ENCODE measurements at places on chromosomes 3 and 15.

GRCh38 chr3:126402666-126403302 lies 8.1 kb downstream of the CFAP100 start:
- no peak for DNase-seq

GRCh38 chr15:55564347-55565145 lies 23.6 kb downstream of the PYGO1 start:
- DNase-seq, result no peak

GRCh38 chr3:38582316-38582715 lies 67.2 kb downstream of the SCN5A start:
- no peak for DNase-seq

- no peak for DNase-seq
These were observed 522.3 kb upstream of the CFAP20DC start for GRCh38 chr3:59572106-59572505.

DNA sequence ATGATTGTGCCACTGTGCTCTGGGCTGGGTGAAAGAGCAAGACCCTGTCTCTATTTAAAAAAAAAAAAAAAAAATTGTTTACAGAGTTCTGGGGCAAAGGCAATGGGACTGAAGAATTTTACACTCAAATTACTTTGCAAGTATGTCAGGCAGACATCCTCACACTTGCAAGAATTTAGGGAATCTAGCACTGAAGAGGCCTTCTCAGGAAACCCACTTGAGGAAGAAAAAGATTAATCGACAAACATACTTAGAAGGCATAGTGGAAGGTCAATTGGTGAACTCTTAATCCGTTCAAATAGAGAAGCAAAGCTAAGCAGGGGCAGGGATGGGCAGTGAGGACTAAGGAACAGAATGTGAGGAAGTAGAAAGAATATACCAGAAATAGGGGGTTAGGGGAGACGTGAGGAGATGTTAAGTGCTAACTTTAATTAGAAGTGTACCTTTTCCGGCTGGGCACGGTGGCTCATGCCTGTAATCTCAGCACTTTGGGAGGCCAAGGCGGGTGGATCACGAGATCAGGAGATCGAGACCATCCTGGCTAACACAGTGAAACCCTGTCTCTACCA lies 15.0 kb downstream of the ST6GAL1 start:
- DNase-seq, result no peak

DNA sequence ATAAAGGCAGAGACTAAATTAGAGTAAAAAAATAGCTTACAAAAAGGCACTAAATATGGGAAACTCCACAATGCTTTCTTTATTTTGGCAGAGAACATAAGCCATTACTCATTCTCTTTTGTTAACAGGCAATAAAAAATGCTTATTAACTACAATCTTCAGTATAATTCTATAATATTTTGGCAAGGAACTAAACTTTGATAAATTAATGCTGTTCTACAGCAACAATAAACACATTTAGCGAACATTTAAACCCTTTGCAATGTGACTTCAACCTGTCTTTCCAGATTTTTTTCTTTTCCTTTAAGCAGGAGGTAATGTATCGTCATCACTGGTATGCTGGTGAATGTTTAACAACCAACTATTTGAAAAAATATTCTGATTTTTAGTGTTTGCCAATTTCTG lies 42.2 kb upstream of the POU1F1 start:
- no peak for DNase-seq

DNA sequence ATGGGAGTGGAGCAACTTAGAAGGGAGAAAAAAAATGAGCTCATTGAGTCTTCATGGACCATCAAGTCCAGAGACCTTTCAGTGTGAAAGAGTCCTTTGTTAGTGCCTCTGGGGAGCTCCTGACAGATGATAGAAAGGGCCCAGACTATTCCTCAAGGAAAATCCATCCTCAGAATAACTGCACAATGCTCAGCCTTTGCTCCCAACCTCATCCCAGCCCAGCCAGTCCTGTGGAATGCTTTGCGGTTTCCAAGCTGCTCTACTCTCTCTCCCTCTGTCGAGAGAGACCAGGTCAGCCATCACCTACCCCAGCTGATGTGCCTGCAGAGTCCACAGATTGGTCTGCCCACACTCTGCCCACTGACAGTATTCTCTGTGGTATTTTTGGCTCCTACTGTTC lies 406.2 kb downstream of the MFSD1 start:
- DNase-seq, result no peak

- DNase-seq, result no peak
These were observed 55.1 kb downstream of the CD47 start for GRCh38 chr3:108035751-108036150.

DNA sequence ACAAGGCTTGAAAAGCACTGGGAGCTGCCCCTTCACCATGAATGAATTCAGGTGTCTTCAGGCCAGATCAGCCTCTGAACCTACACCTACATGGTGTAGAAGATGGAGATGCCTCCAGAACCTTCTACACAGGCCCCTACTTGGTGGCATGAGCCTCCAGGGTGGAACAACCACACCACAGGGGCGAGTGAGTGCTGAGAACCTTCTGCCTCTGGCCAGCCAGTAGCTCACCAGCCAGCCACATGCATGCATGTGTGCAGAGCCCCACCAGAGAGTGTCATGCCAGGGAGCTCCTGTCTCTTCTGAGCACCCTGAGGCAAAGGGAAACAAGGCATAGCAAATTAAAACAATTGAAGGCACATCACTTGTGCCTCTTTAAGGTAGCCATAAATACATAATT lies 161.8 kb upstream of the TOPAZ1 start:
- no peak for DNase-seq

DNA sequence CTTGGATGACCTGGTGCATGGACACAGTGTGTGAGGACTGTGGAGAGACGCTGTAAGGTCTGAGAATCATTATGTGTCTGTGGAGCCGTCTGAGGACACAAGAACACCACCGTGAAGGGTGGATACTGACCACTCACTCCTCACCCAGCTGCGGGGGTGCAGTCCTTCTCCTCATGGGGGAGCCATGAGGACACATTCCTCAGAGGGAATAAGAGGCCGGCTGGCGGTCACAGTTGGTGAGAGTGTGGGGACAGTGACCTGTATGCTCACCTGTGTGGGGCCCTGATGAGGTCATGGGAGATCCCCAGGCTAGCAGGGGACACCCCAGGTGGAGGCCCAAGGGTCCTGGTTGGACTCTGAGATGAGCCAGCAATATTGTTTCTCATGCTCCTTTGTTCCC lies 2.5 kb upstream of the TRPM1 start:
- no peak for DNase-seq

- DNase-seq, result no peak
These were observed 32.5 kb downstream of the KLHL25 start for GRCh38 chr15:85762039-85762755.

DNA sequence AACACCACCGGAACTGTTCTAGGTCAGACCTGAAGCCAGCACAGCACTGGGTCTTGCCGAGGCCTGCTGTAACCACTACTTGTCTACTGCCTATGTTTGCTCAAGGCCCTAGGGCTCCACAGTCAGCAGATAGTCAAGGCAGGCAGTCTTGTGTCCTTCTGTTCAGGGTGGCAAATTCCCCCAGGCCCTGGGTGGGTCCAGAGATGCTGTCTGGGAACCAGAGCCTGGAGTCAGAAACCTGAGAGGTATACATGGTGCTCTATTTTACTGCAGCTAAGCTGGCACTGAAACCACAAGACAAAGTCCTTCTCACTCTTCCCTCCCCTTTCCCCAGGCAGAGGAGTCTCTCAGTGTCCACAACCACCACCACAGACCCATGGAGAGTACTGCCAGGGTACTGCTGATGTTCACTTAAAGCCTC lies 89.9 kb downstream of the BBX start:
- no peak for DNase-seq

DNA sequence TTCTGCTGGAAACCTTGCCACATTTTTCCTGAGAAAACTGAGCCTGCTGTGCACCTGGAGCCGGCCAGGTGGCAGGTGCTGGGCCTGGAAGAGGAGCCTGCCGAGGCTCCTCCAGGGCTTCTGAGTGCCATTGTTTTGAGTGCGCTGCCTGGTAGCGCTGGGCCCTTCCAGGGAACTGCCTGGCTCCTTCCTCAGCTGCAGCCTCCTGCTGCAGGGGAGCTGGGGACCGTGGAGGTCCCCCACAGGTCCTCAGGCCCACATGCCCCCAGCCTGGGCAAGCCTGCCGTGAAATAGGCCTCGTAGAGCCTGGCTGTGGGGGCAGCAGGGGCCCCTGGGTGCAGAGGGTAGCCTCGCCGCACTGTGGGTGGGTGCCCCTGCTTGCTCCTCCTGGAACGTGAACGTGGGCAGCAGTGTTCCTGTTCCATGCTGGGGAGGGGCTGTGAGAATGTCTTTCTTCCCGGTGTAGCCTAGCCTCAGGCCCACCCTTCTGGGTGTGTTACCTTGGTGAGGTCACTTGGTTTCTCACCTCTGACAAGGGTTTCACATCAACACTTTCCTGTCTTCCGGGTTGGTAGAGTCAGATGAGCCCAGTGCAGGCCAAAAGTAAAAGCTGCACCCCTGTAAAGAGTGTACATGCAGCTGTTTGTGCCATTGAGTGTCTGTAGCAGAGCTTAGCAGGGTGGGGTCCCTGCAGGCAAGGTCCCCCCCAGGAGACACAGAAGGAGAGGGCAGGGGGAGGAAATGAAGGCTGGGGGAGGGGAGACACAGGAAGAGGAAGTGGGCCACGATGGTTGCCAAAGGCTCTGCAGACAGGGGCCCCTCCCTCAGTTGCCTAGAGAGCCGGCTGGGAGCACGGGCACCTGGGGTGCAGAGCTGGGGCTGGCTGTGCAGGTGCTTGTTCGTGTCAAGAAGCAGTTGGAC lies 34.5 kb downstream of the KLF13 start:
- no peak for DNase-seq

- DNase-seq, result no peak
These were observed 19.5 kb downstream of the PSTPIP1 start for GRCh38 chr15:77014132-77015081.

DNA sequence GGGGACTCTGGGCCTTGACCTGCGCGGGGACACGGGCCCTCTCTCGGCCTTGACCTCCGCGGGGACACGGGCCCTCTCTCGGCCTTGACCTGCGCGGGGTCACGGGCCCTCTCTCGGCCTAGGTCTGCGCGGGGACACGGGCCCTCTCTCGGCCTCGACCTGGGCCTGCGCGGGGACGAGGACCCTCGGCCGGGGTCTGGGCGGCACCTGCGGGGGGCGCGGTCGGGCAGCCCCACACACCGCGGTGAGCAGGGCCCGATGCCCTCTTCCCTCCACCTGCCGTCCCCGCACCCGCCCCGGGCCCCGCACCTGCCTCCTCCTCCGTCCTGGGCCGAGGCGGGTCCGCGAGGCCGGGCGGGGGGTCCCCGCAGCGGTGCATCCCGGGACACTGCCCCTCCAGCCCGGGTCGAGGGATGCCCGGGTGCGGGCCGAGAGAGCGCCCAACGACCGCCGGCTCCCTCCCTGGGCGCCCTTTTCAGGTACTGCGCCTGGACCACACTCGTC lies 15.6 kb upstream of the CERS3 start:
- DNase-seq, result no peak
